ENCODE measurements at places on chromosomes 1 and 21. TPM values are rescaled to one million over a fixed set of nuclear protein-coding genes. Genes with fewer than 3 reads are reported as not detected.

The OR2W3 gene
- 0.77 TPM for polyA plus RNA-seq

The DYNLT5 gene
- polyA plus RNA-seq, result 6.9 TPM

The LHX4 gene
- polyA plus RNA-seq, result 4.4 TPM

The PODN gene
- 12.1 TPM for polyA plus RNA-seq

The SNX7 gene
- polyA plus RNA-seq, result 39.6 TPM

The TDRKH gene
- 11.2 TPM for polyA plus RNA-seq

The PLA2G2C gene
- not detected for polyA plus RNA-seq

The KPRP gene
- polyA plus RNA-seq, result not detected

The KCNJ15 gene
- polyA plus RNA-seq, result 73.6 TPM

The IRF6 gene
- polyA plus RNA-seq, result 18.9 TPM

DNA sequence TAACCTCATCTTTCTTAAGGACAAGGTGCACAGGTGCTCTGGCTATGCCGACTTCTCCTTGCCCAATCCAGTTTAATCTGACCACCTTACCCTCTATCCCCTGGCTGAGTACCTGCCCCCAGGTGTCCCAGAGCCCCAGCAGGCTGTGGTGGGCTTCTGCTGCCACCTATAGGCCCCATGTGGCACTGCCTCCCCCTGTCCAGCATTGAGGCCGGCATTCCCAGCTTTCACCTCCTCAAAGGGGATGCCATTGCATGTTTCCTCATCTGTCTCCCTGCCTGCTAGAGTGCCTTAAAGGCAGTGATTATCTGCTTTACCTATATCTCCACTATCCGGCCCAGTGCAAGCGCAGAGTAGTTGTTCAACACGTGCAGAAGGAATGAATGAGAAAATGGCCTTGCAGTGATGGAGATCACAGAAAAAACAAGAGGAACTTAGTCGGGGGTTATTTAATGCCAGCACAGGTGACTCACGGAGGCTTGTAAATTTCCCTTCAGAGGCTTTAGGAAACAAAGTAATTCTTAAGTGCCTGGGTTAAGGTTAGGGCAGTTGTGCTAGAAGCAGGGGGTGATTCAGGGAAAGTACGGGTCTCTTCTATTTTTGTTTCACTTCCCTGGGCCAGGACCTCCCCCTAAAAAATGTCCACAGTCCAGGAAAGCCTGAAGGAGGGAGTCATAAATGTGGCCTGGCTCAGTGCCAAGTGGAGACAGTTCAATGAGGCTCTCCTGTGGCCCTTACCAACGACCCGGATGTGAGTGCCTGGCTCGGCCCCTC is 131.8 kb upstream of the NGF start:
- no peak for DNase-seq

DNA sequence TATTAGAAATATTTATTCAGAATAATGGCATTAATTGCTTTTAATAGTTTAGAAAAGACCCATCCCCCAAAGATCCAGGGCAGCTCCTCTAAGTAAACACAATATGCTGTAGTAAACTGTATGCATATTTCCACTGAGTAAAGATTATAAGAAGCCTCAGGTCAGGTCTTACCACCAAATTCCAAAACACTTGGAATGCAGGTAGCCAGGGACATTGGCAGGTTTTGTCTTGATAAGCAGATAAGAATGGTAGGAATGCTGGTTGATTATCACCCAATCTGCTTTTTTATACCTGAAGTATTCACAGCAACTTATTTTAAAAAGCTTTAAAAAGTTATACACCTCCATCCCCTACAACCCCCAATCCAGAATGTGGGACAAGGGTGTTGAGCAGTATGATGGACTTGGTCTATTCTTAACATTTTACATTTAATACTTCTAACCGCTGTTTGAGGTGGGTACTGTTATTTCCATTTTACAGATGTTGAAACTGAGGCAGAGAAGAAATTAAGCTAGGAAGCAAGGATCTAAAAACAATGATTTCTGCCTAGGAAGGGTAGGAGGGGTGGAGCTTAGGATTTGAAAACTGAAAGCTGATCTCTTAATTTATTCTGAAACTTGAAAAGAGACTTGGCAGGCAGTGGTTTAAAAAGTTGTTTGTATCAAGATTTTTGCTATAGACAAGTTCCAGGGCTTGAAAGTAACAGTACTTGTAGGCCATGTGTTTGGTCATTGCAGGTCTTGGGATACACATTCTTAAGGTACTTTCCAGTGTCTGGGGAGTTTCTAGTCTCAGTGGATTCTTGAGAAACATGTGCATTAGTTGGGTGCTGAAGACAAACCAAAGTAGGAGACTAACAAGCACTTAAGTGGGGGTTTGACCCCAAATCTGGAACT is 15.6 kb upstream of the THEM4 start:
- no peak for DNase-seq

- no peak for DNase-seq
These were observed 144.5 kb downstream of the BRINP2 start for GRCh38 chr1:177315261-177315660.

DNA sequence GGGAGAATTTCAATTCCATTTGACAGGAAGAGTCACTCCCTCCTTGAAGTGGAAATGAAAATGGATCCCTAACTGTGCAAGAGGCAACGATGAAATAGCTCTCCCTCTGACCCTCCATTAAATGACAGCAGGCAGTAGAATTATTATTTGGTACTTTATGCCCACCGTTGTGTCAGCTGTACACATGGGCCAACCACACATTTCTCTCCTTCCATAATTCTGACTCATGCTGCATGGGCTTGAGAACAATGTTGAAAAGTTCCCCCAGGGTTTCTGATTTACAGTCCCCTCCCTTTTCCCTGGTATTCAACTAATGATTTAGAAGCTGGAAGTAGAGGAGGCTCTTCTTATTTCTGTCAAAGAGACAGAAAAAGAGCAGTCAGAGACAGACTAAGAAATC is 103.5 kb downstream of the RGS7 start:
- no peak for DNase-seq

- no peak for DNase-seq
These were observed 9.4 kb downstream of the TRIM45 start for GRCh38 chr1:117112047-117112717.

DNA sequence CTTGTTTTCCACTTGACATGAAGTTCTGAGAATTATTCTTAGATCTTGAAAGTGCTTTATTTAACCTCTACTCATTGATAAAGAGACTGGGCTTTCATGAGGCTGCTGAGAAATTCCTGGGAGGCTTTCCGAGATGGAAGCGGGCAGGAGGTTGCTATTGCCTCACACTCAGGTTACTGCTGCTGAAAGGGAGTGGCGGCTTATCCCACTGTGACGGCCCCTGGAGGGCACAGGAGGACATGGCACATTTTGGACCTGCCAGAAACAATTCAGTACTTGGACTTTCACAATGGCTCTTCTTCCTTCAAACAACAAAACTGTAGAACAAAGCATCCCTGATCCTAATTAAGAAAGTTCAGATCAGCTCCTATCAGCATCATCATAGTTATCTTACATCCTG is 16.2 kb upstream of the MARK1 start:
- no peak for DNase-seq

DNA sequence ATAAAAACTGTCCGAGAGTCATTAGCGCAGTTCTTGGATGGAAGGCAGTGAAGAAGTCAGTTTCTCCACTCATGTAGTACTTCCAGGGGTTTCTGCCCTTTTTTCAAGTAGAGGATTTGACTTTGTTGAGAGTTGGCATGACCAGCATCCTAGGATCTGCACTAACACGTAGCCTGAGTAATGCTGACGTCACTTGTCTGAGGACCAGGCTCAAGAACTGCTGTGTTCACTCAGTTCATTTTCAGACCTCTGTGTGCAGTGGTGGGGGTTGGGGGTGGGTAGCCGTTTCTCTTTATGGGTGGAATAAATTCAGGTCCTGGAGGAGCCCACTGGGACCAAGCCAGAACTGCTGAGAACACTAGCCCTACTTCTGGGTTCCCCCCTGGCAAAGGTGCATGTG is 53.3 kb downstream of the MRPS6 start:
- no peak for DNase-seq

- DNase-seq, result peak; percentile 60
These were observed 26.5 kb upstream of the PLA2G2C start for GRCh38 chr1:20212685-20213331.

DNA sequence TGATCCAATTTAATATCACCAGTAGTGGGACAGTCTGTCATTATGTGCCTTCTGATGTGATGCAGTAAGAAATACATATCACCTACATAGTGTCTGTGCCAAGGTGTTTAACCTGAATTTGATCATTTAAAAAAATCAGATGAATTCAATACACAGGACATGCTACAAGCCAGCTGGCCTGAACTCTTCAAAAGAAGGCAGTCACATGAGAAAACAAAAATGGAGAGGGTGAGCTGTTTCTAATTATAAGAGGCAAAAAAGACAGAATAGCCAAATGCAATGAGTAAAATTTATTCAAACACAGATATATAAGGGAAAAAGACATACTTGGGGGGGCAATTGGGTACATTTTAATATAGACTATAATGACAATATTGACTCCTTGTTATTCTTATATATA is 66.5 kb downstream of the ST3GAL3 start:
- no peak for DNase-seq

Measured in right lung (tissue), 10 donors.